ENCODE measurements at places on chromosomes 16 and 17.

DNA sequence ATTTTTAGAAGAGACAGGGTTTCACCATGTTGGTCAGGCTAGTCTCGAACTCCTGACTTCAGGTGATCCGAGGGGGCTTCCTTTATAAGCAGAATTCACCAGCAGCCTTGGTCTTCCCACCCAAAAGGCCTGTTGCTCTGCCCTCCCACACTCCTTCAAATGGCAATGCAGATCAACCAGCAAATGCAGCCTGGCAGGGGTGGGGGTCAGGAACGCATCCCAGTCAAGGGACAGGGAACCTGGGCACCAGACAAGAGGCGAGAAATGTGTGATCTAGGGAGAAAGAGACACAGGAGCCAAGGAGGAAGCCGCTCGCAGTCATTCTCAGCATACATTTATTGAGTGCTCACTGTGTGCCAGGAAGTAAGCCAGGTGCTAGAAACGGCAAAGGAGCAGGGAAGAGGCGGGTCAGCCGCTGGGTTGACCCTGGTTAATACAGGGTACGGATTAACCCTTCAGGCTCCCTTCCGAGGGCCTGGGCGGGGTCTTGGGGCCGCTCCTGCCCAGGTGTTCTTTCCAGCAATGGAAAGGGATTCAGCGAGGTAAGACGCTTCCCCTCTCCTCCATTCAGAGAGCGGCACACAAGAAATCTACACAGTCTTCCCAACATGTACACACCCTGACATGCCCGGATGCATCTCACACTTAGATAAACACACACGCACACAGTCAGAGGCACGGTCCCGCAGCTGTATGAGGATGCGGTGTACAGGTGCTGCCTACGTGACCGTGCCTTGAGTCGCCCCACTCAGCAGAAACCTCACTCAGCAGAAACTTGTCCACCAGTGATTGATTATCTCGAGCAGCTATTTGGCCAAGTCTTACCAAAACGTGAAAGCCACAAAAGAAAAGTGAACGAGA lies 6.6 kb upstream of the PITPNA start:
- no peak for DNase-seq

DNA sequence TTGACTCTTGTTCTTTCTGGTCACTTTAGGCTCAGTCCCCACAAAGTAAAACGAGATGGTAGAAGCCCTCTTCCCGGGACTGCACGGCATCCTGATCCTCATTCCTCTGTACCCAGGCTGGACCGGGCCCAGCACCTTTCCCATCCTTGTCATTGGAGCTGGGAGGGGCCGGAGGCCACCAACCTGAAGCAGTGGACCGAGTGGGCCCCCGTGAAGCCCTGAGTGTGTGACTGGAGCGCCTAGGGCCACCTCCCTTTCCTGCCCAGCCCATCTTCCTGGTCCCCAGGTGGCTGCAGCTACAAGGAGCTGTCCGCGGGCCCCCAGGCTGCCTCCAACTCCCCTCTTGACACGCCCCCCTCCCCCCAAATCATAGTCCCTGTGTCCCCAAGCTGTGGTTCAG lies 17.1 kb upstream of the CD300A start:
- DNase-seq: no peak

GRCh38 chr16:86517652-86518258 lies 7.4 kb downstream of the FOXF1 start:
- DNase-seq: no peak

GRCh38 chr16:3242709-3243108 lies 7.8 kb upstream of the ZNF200 start:
- no peak for DNase-seq

DNA sequence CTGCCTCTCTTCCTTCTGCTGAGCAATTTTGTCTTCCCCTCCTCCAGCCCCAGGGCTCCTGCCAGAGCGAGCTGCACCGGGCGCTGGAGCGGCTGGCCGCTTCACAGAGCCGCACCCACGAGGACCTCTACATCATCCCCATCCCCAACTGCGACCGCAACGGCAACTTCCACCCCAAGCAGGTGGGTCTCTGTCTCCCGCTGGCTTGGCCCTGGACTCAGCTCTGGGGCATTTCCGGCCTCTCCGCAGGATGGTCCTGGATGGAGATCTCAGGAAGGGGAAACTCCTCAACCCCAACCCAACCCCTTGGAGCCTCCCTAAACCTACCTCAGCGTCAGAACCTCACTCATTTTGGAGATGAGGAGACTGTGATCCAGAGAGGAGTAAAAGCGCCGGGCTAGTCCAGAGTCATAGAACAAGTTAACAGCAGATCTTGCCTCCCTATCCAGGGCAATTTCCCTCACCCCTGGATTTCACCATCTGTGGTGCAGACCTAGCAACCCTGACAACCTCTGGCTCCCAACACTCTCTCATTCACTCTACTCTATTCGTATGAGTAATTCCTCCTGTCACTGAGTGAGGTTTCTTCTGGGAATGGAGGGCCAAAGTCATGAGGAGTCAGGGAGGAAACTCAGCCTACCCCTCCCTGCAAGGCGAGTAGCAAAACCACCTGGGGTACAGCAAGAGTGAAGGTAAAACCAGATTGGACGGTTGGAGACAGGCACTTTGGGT lies 10.8 kb downstream of the IGFBP4 start:
- no peak for DNase-seq

- no peak for DNase-seq
These were observed 282.5 kb upstream of the FOXF1 start for GRCh38 chr16:86227801-86228200.

- DNase-seq: no peak
These were observed 92.2 kb downstream of the CMC2 start for GRCh38 chr16:80914379-80915078.

DNA sequence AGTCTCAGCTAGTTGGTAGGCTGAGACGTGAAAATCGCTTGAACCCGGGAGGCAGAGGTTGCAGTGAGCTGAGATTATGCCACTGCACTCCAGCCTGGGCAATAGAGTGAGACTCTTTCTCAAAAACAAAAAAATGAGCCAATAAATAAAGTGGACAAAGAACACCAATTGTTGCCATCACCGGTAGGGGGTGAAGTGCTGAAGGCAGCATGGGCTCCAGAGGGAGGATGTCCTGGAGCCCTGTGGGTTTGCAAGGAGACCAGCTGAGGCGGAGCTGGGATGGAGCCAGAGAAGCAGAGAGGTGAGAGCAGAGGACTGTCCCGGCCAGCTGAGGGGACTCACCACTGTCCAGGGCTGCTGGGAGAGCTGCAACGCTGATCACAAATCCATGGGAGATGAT lies 13.8 kb downstream of the CHST6 start:
- no peak for DNase-seq

GRCh38 chr17:2564877-2565276 lies 28.6 kb upstream of the PAFAH1B1 start:
- DNase-seq: no peak

- DNase-seq: no peak
These were observed 23.8 kb downstream of the ENGASE start for GRCh38 chr17:79098282-79098867.

DNA sequence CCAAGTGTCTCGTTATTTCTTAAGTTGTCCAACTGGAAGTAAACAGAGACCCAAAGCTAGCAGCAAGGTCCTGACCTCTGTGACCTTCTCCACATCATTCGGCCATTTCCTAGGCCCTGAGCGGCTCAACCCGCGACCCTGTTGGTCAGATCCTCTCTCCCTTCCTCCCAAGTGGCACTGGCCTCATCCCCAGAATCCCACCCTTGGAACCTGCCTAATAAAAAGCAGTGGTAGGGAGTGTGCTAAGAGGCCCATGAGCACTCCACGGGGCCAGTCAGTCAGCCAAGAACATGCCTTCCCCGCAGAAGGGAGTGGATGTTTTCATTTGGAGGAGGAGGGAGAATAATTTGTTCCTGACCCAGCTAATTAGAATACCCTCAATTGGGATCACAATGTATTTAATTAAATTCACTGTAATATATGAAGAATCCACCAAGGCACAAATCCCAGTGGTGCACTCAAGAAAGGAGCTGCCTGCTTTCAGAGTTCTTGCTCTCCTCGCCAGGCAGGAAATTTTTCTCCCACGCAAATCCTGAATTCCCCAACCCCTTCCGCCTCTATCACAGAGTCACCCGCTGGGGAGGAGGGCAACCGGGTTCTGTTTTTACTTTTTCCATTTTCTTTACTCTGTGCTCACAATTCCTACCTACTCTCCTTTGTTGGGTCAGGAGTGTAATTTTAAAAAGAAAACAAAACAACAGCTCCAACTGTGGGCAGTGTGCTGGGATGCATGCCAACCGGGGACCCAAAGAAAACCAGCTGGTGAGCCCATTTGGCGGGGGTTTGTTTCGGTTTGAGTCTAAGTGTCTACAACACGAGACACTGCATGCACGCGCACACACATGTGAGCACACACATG lies 153.4 kb downstream of the ZFHX3 start:
- DNase-seq: no peak

- no peak for DNase-seq
These were observed 743.9 kb upstream of the SOX9 start for GRCh38 chr17:71376933-71377332.

DNA sequence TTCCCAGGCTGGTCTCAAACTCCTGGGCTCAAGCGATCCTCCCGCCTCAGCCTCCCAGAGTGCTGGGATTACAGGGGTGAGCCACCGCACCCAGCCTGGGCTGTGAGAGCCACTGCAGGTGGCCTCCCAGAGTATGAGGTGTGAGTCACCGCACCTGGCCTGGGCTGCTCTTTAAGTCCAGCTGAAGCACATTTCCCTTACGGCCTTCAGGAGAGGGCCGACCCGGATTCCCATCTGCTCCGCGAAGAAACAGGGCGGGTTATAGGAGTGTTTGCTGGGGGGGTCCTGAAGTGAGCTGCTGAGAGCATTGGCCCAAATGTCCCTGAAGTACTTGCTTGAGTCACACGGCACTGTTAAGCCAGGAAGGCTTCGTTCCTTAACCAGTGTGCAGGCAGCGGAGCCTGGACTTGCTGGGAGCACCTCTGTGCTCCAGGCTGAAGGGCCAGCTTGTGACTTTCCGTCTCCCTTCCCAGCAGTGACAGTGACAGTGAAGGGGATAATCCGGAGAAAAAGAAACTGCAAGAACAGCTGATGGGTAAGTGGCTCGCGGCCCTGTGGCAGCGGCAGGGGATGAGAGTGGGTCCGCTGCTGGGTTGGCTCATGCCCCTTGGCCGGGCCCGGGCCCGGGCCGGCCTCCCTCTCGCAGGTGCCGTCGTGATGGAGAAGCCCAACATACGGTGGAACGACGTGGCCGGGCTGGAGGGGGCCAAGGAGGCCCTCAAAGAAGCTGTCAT lies 7.2 kb downstream of the VPS4A start:
- DNase-seq: no peak
